ENCODE measurements at places on chromosomes 11 and 22. TPM values are rescaled to one million over a fixed set of nuclear protein-coding genes. Genes with fewer than 3 reads are reported as not detected.

- DNase-seq: no peak
Observed at GRCh38 chr11:92504534-92504933, 279.9 kb downstream of the FAT3 start.

DNA sequence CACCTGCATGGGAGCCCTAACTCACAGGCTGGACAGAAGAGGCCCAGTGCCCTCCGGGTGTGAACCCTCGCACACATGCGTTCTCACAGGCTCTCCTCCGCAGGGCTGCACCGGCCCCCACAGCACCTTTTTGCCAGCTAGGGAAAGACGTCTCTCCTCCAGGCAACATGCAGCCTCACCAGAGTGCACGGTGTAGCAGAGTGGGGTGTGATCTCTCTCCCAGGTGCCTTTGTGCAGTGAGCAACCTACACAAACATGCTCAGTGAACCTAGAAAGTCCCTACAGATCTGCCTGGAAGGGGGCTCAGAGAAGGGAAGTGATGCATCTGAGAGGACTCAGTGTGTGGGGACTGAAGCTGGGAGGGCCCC, 3.7 kb upstream of the CARNS1 start:
- DNase-seq: no peak

GRCh38 chr22:24834845-24835570, 29.0 kb downstream of the SGSM1 start:
- no peak for DNase-seq

DNA sequence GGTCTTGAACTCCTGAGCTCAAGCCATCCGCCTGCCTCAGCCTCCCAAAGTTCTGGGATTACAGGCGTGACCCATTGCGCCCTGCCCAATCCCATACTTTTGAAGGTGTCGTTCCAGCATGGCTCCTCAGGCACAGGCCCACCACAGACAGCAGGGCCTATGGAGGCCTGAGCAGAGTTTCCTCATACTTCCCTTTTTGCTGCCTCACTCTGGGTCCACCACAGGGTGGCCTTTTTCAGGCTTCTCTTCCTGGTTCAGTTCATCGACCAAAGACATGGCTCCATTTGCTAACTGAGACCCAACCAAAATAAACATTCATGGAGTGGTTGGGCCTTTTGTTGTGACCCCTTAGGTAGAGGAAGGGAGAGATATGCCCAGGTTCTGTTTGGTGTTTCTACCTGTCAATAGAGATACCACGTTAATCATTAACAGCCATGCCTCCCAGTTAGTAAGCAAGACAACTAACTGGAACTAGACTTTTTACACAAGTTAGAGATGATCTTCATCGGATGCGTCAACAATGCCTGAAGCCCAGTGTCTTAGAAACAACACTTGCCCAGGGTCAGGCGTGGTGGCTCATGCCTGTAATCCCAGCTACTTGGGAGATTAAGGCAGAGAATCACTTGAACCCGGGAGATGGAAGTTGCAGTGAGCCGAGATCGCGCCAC, 35.1 kb downstream of the TRIOBP start:
- DNase-seq: no peak

The NCAM1 gene
- 250 TPM for total RNA-seq
